T-helper 22 cell (primary cell): ENCODE measurements at places on chromosomes 2 and 18.

GRCh38 chr2:62300925-62301324, 105.0 kb downstream of the B3GNT2 start:
- no peak for DNase-seq

DNA sequence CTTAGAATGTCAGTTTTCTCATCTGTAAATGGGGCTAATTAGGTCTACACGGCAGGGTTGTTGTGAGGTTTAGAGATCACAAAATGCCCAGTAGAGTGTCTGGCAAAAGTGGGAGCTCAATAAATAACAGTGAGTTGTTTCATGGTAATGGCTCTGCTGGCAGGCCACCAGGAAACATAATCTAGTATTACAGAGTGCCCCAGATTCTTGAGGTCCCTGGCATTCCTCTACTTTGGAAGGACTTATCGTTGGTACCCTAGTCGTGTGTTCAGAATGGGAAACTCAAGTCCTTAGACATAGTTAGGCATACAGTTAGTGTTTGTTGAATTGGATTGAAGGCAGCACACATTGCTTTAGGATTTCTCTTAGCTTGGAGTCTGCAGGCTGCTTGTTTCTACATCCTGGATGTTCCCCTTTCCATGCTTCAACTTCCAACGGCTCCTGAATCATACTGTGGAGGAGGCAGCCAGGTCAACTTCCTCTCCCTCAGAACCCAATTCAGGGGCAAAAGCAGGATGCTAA, 161.5 kb upstream of the FOSL2 start:
- no peak for DNase-seq

DNA sequence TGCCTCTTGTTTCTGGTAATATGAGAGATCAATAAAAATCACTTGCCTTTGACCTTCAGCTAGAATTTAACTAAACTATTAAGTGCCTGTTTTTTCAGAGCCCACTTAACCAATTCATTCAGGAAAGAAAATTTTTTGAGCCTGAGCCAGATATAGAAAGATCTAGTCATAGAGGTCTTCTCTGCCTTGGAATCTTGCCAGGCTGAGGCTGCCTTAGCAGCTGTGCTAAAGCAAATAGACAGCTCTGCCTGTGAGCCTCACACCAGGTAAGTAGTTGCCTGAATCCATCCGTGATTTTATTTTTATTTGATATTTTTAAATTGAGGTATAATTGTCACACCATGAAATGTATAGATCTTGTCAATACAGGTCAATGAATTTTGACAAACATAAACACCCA, 27.4 kb downstream of the EVX2 start:
- DNase-seq = no peak

DNA sequence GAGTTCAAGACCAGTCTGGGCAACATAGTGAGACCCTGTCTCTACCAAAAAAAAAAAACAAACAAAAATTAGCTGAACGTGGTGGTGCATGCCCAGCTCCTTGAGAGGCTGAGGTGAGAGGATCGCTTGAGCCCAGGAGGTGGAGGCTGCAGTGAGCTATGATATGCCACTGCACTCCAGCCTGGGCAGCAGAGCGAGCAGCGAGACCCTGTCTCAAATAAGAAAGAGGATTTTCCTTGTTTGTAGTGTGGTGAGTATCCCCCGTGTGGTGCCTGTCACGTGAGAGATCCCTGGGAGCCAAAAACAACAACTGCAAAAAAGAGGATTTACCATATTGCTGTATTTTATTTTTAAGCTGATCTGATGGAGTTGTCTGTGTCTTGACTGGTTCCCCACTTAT, 9.2 kb downstream of the EML4 start:
- DNase-seq = no peak
